ENCODE measurements at places on chromosomes 11 and 22.

DNA sequence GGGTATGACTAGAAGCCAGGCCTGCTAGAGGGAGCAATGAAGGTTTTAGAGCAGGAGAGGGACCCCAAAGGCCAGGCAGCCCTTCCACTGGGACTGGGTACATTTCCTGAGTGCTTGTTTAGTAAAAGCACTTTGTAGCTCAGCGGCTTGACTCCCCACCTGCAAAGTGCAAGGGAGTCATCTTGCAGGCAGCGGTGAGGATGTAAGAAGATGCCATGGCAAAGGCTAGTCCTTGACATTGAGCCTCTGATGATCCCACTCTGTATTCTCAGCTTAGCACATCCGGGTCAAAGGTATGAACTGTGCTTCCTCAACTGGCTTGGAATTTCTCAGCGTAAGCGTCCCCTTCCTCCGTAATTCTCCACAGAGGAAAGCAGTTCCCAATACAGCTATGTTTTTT lies 3.1 kb upstream of the UBE2L3 start:
- DNase-seq = no peak

DNA sequence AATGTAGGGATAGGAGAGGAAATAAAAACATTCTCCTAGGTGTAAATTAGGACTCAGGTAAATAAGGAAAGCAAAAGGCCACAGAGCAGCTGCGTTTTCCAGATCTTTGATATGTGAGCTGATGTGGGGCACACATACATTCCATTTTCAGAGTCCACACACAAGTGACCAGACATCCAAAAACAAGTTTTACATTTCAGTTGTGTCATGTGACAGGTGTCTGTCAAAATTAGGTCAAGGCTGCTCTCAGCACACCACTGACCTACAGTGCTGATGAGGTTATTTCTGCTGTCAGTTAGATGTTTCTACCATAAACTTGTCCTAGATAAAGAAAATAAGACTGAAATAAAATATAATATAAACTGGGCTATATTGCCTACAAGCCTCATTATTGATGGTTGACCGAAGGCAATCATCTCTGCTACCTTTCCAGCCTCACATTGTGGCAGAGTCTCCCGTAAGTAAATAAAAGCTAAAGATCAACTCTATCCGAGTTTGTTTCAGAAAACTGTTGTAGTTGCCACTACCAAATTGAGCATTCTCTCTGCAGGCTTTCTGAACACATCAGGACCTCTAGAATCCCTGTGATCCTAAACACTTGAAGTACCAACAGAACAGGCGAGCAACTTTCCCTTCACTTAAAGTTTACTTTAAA lies 7.9 kb downstream of the ARHGAP20 start:
- no peak for DNase-seq

- no peak for DNase-seq
Measured at GRCh38 chr11:57276169-57276970, 39.3 kb upstream of the APLNR start.

DNA sequence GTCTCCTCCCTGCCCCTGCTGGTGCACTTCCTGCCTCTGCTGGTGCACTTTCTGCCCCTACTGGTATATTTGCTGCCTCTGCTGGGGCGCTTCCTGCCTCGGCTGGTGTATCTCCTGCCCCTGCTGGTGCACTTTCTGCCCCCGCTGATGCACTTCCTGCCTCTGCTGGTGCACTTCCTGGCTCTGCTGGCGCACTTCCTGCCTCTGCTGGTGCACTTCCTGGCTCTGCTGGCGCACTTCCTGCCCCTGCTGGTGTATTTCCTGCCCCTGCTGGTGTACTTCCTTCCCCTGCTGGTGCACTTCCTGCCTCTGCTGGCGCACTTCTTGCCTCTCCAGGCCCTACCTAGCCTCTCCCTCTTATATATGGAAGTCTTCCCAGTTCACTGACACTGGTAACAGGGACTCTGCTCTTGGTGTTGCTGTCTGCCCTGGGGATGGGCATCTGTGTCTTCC lies 10.1 kb downstream of the MTFP1 start:
- no peak for DNase-seq

GRCh38 chr11:61830237-61831105 lies 2.4 kb downstream of the FADS2 start:
- no peak for DNase-seq

DNA sequence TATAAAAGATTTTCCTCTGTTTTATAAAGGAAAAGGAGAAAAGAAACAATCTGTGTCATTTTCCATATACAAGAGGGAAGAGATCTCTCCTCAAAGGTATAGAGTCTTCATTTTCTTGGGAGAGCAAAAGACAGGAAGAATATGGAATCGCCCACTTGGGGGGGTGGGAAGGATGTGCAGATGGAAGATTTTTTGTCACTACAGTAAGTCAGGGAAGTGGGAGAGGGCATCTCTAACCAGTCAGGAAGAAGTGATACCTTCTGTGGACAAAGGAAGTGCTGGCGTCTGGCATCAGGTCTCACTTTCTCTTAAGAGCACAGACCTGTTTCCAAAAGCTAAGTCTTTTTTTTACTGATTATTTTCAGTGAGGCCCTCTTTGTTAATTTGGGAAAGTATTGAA lies 1.4 kb downstream of the PRR14L start:
- DNase-seq = no peak

- no peak for DNase-seq
Measured at GRCh38 chr11:6746086-6746618, 25.6 kb downstream of the OR2AG2 start.

DNA sequence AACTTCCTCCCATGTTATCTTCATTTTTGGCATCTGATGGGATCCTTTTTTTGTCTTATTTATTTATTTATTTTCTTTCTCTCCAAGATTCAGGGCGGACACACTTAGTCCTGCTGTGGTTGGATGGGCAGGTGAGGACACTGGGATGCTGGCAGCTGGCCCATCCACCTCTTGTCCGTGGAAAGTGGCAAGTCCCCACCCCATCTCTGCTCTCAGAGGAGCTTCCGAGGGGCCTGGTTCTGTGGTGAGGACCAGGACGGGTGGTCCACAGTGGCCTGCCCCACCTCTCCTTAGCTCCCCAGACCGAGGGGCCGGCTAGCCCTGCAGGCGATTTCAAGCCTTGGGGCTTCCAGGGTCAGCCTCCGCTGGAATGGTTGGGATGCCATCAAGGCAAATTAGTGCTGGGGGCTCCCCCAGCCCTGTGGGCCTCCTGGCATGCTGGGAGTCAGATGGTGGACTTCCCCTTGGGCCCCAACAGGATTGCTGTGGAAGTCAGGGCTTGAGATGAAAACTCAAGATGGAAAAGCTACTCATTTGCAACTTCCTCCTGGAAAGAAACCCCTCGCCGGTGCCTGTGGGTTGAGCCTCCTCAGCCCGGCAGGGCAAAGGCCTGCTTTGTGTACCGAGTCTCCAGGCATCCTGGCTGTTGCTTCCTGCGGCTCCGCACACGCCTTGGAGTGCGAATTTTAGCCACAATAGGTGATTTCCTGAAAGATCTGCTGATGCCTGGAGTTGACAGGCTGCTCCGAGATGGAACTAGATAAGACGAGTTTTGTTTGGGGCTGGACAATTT lies 31.2 kb upstream of the LINC01488 start:
- no peak for DNase-seq

DNA sequence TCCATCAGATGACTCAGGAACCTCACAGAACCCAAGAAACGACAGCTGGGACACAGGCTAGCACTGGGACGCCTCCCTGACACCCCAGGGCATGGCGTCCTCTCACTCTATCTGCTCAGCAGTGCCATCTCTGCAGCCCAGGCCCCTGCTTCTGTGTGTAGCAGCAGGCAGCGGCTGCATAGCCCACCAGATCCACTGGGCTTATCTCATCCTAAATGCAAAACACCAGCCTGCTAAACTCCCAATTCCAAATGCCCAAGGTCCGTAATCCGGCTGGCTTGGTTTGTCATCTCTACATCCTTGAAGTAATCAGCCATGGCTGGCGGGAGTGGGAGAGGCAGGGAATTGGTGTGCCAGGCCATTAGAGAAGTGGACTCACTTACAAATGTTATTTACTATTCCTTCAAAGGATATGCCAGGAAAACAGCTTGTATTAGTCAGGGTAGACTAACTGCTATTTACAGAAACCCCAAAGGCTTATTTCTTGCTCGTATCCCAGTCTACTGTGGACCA lies 30.7 kb downstream of the SPATA19 start:
- DNase-seq = no peak

DNA sequence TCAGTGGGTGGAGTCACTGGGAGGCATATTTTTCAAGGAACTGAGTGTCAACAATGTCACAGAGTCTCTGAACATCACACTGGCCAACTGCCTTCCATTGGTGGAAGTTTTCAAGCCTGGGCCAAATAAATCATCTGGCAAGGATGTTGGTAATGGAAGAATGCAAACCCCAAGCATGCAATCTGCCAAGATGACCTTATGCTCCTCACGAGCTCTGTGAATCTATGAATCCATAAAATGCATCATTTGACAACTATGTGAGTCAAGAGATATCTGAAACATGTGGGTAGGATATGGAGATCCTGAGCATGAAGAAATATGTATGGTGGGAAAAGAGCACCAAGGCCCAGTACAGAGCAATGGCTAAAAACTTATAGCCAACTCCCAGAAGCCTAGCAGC lies 122.2 kb downstream of the PLEKHA7 start:
- DNase-seq = no peak

DNA sequence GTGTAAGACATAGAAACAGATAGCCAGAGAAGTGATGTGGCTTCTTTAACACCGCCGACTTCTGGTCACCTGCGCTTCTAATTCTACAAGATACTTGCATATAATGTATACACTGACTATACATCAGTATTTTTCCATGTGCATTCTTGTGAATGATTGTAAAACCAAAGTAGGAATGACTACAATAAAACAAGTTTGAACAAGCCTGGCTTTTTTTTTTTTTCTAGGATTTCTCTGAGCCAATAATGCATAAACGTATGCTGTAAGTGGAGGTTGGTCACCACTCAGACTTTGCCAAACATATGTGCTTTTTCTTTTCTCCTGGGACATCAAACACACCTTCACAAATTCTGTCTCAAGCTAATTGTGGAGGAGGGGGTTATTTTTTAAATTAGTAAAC lies 237.8 kb upstream of the KIRREL3 start:
- DNase-seq = no peak

- no peak for DNase-seq
Measured at GRCh38 chr11:112042161-112042960, 17.2 kb downstream of the DLAT start.

GRCh38 chr11:78465169-78465942 lies 47.7 kb upstream of the GAB2 start:
- no peak for DNase-seq

DNA sequence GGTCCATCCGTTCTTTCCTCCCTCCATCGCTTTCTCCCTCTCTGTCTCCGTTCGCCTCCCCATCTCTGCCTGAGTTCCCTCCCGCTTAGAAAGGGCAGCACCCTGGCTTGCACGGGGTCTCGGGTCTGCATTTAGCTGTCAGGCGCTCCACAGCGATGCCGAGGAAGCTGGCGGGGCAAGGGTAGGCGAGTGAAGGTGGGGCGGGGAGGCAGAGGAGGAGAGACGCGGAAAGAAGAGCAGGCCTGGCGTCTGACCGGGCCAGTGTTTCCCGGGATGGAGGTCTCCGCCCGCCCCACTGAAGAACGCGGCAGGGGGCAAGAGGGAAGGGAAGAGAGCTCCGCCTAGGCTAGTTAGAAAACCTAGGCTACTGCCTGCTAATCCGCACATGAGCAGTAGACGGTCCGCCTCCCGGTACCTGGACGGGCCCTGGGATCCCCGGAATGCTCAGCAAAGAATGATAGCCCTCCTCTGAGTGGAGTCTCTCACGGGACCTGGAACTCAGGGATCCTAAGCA lies 3922.5 kb upstream of the OR11H1 start:
- DNase-seq = no peak

DNA sequence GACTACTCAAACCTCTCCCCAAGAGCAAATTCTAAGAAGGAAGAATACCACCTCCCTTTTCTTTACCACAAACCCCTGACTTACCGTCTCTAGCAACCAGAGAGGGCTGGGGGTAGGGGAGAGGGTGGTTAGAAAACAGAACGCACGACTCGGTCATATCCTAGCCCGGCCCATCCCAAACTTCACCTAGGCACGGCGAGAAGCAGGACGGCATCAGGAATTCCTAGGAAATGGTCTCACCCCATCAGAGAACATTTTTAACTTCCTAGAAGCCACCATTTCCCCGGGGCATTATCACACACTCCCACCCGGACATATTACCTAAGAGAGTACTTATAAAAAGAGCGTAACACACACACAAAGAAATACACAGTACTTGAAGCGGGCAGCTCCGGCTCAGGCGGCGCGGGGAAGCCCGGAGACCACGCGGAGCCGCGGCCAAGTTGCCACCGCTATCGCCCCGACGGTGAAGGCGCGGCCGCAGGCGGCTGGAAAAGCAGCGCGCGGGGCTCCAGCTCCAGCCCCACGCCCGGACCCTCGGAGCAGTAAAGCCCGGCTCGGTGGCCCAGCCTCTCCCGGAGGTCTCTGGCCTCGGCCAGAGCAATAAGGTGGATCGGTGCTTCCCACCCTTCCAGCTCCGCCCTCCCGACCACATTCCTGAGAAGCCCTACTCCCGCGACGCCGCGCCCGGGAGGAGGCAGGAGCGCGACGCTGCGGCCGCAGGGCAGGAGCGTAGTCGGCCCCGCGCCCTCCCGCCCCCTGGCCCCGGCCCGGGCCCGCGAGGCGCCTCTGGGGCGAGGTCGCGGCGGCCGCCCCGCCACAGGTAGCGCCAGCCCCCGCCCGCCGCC lies 878 bp downstream of the RRAS2 start:
- DNase-seq = no peak

DNA sequence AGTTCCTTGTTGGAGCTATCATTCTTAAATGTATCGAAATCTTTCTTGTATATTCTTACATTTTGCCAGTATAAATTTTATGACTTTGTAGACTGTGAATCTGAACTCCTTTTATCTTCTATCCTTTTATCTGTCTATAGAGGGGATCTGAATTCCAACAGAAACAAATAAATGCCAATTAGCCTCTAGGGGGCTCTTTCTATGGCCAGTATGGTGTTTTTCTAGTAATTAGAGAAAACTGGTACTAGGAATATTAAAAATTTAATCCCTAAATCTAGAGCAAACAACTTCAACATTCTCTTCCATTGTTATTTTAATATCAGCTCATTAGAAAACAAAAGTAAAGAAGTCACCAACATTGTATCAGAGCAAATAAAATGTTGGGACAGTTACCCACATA lies 21.5 kb upstream of the CAT start:
- DNase-seq = no peak

GRCh38 chr11:19735157-19735908 lies 22.7 kb downstream of the NAV2 start:
- DNase-seq = no peak

- DNase-seq = peak; percentile 14
Measured at GRCh38 chr11:62921201-62921572, at the start of gene CHRM1. TSS of gene CHRM1 (minus strand) at chr11:62921363. CDS start at chr11:62911100, 10,263 bp downstream.

- DNase-seq = no peak
Measured at GRCh38 chr11:105000797-105001196, 22.2 kb downstream of the CASP5 start.

- peak; percentile 10 for DNase-seq
Measured at GRCh38 chr11:14894657-14895598, 2.9 kb upstream of the CYP2R1 start.

- DNase-seq = no peak
Measured at GRCh38 chr22:23705358-23705757, 14.5 kb downstream of the RGL4 start.
